ENCODE measurements at places on chromosomes 6 and 20.
A peak's percentile ranks its signal among the peaks of the same experiment; 100 is the strongest.

- no peak for DNase-seq
These were observed 19.5 kb upstream of the TAF8 start for GRCh38 chr6:42030585-42031506.

GRCh38 chr6:52904562-52905279, 4.8 kb downstream of the GSTA3 start:
- no peak for DNase-seq

DNA sequence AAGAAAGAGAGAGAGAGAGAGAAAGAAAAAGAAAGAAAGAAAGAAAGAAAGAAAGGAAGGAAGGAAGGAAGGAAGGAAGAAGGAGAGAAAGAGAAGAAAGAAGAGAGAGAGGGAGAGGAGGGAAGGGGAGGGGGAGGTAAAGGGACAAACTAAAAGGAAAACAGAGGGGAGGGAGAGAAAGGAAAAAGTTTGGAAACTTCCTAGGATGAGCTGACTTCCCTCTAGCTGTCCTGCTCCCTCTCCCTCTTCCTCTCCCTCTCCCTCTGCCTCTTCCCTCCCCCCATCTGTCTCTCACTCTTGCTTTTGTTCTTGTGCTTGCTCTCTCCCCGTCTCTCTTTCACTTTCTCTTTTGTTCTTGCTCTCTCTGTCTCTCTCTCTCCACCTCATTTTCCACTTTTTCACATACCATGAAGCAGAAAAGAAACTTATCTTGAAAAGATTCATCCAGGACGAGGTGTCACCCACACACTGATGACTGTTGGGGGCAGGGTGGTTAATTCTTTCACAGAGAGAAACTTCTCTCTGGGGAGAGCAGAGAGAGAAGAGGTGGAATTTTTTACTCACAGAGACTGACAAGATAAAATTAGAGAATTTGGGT, 56.4 kb upstream of the DUSP22 start:
- no peak for DNase-seq

GRCh38 chr6:40962241-40962640, 76.8 kb downstream of the UNC5CL start:
- no peak for DNase-seq

DNA sequence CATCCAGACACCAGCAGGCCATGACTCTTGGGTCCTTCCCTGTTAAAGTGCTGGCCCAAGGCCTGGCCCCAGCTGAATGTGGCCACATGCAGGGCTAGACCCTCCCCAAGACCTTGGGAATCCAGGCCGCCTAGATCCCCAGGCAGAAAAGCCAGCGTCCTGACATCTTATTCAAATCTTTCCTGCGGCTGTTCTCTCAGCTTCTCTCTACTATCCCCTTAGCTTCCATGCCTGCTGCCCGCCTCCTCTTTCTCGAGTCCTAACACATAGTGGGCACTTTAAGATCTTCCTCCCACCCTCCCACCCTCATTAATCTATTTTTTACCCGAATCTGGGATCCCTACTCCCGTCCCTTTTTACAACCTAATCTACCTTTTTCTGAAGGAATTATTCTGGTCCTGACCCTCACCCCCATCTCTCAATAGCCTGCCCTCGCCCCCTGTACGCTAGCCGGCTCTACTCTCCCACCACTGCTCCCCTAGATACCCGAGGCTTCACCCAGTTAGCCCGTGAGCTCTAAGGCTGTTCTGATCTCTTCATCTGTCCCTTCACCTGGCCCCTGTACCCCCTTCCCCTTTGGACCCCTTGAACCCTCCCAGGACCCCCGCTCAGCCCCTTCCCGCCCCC, at the start of gene CCHCR1:
TSS of gene CCHCR1 (minus strand) at position 290 of the 627 bp plus-strand sequence. CDS start at position 88, 202 bp downstream.
- no peak for DNase-seq

DNA sequence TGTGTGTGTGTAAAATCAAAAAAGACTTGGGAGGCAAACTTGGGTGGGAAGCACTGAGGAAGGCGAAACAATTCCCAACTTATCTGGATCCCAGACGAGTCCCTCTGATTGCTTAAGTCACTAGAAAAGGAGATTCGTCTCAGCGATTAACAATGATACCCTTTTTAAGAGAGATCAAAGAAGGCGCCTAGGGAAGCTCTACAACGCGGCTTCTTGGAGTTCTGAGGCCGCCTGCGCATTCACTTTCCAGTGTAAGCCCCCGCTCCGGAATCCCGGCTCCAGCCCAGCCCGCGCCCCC, 8.7 kb upstream of the TBX18 start:
- no peak for DNase-seq

GRCh38 chr6:85677234-85677956, 34.7 kb upstream of the SYNCRIP start:
- no peak for DNase-seq

GRCh38 chr20:50263831-50264230, 73.2 kb downstream of the CEBPB start:
- DNase-seq: no peak

DNA sequence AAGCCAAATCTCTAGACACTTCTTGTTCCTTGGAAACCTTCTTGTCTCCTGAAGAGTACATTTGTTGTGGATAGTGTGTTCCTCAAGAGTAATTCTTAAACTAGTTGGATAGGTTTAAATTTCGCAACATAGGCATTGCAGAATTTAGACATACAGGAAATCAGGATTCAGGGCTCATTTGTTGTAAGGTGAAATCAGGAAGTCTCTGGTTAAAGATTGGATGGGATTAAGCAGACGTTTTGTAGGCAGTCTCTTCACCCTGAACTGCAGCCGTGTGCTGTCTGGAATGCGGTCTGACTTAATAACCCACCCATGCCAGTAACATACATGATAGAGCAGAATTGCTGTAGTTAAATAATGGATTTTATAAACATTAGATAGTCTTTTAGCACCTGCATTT, 21.7 kb downstream of the HIVEP1 start:
- no peak for DNase-seq

- DNase-seq: no peak
These were observed 638.5 kb downstream of the EPM2A start for GRCh38 chr6:145096846-145097245.

DNA sequence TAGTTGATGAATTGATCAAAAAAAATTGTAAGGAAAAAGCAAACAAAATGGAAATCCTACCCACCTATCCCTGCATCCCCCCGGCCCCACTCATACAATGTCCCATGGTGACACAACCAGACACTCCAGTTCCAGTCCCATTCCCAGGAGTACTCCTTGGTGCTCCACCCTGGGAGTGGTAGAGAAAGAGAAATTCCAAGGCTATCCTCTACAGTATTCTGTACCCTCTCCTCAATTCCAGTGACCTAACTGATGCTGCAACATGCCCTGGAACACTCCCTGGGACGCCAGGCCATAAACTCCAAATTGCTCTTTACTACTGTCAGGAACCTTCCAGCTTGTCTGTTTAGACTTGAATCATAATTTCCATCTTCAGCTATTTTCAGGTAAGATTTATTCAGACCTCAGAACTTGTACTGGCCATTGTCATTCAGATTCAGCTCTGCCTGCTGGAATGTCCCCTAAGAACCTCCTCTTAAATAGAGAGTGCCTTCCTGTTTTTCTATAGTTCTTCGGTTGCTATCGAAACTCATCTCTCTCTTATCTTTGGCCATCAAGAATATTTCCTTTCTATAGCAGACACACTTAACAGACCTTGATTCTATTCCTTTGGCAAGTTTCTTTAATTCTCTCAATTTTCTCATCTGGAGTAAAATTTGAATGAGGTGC, 8.7 kb downstream of the GPX6 start:
- no peak for DNase-seq

DNA sequence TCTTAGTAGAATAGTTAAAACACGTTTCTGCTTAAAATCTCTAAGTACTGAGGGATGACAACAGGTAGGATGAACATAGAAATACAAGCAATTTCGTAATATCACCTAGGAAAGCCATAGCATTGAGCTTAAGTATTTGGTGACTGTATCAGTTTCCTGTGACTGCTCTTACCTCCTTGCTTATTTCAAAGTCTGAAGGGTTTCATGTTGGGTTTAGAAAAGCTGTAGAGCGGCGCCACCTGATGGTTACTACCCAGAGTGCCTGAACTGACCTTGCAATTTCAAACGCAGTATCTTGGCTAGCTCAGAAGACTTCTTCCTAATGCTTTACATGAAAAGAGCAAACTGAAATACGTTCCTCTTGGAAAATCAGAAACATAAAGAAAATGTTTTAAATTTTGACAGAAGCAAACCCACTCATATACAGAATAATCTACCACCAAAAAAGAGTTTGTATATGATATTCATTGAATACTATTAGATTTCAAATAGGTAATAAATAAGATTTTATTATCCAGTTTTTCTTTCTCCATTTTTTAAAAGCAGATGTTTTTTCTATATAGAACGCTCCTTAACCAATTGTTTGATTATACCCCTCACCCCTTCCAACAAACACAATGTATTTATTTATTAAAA, 82.3 kb upstream of the RIPOR2 start:
- peak; percentile 34 for DNase-seq

GRCh38 chr20:35595901-35596300, 19.7 kb upstream of the SPAG4 start:
- peak; percentile 7 for DNase-seq

GRCh38 chr20:22701679-22702308, 117.4 kb upstream of the FOXA2 start:
- DNase-seq: no peak

DNA sequence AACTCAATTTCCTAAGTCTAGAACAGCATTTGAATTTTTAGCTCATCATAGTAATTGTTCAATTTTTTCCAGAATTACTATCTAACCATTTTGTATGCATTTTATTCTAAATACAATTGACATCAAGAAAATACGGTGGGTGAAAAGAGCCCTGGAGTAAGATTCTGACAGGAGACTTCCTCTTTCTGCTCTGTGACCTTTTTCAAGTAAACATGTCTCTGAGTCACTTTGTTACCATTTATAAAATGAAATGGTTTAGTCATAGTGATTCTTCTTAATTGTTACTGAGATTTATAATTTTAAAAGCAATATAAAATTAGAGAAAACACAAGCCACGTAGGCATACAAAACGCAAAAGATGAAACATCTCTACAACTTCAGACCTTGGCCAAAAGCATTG, 80.2 kb downstream of the PLCB1 start:
- DNase-seq: no peak

GRCh38 chr6:50959081-50959641, 140.5 kb downstream of the TFAP2B start:
- no peak for DNase-seq

DNA sequence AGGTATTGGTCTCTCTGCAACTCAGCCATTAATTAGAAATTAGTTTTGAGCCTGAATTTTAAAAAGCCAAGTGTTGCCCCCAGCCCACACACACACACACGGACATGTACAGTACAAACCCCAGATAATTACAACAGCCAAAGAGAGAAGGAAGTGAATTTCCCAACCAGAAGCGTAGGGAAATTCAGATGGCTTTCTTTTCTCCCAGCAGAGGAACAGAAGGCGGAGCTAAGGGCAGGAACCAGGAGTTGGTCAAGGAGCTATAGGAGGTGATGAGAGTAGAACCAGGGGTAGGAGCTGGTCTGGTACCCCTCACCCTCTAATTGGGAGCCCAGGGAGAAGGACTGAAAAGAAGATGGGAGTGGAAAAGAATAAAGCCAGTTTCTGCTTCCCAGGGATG, 3.9 kb upstream of the ZBTB9 start:
- DNase-seq: no peak

DNA sequence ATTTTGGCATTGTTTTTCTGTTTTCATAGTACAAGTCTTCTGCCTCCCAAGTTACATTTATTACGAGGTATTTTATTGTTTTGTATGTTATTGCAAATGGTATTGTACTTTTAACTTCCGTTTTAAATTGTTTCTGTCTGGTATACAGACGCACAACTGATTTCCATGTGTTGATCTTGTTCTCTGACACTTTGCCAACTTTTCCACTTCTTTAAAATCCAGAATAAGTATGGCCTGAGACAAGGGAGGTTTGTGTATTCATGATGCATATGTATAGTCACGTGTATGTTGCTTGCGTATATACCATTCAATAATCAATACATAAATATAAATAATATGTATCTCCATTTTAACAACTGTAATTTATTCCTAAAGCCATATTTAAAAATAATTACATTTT, 41.2 kb downstream of the THBS2 start:
- DNase-seq: no peak

DNA sequence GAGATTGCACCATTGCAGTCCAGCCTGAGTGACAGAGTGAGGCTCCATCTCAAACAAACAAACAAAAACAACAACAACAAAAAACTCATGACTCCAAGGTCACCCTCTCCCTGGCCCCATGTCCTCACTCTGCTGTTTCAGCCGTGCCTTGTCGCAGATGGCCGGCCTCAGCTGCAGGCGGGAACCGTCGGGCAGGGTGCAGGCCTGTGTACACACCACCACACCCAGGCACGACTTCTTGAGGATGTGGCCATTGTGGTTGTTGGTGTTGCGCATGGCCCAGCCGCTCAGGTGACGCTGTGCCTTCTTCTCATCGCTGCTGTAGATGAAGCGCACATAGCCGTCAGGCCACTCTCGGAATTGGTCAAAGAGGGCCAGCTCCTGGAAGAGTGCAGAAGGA, 4.8 kb downstream of the GCM2 start:
- DNase-seq: no peak

DNA sequence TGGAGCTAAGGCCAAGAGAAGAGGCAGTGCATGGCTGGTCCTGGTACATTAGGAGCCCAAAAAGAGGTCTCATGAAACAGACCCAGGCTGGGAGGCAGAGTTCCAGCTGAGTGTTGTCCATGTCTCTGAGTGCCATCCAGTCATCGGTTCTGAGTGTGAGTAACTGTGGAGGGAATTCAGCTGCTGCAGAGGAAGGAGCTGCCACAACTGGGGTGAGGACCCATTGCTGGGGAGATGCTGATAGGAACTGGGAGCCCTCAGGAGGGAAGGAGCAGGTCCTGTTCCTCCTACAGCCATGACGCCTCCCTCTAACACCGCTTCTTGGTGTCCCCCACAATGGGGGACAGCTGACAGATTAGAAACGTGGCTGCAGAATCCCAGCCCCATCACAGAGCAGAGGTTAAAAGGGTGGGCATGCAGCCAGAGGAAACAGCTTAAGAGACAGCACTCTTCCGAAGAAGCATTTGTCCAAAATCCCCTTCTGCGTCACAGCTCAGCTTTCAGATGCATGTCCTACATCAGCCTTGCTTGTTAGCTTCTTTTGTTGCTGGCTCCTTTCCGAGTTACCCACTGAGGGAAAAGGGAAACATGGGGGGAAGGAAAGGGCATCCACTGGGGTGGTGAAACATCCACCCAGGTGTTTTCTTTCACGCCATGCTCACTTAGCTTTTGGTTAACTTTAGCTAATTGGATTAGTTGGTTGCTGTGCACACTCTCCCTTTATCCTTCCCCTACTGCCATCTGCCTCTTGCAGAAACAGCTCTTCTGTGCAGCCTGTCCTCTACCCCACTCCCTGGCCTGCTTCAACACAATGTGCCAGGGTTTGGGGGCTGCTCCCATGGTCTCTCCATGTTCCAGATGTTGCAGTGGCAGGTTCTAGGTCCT, 239.2 kb downstream of the SYNDIG1 start:
- no peak for DNase-seq

GRCh38 chr6:166348305-166348949, 6.1 kb upstream of the SFT2D1 start:
- DNase-seq: no peak

Data from NCI-H2081 (cell line).